ENCODE measurements at places on chromosomes 1 and 21.

GRCh38 chr1:247335882-247336281 is 4.2 kb upstream of the ZNF496 start:
- no peaks in the 10 kb centered on the region for H3K27me3 ChIP-seq
- H3K4me1 ChIP-seq = peaks cover 29% of the 10 kb centered on the region
- DNase-seq = no peak
- H3K27ac ChIP-seq = no peak overlapping the region

- DNase-seq = no peak
- no peak overlapping the region for H3K27ac ChIP-seq
- H3K4me3 ChIP-seq = no peak overlapping the region
- H3K27me3 ChIP-seq = no peaks in the 10 kb centered on the region
- peaks cover 6% of the 10 kb centered on the region for H3K4me1 ChIP-seq
These were observed 79.7 kb downstream of the PDE9A start for GRCh38 chr21:42733037-42733627.

- H3K27me3 ChIP-seq = peaks cover 22% of the 10 kb centered on the region
- no peaks in the 10 kb centered on the region for H3K4me1 ChIP-seq
- no peak overlapping the region for H3K27ac ChIP-seq
- no peaks in the 10 kb centered on the region for H3K36me3 ChIP-seq
- H3K4me3 ChIP-seq = no peak overlapping the region
- DNase-seq = no peak
These were observed 81.6 kb downstream of the PAX7 start for GRCh38 chr1:18712252-18712600.

GRCh38 chr1:29626726-29627125 is 390.4 kb downstream of the PTPRU start:
- no peak overlapping the region for H3K27ac ChIP-seq
- H3K36me3 ChIP-seq = no peaks in the 10 kb centered on the region
- no peaks in the 10 kb centered on the region for H3K27me3 ChIP-seq
- no peak overlapping the region for H3K4me3 ChIP-seq
- no peaks in the 10 kb centered on the region for H3K4me1 ChIP-seq
- no peak for DNase-seq

DNA sequence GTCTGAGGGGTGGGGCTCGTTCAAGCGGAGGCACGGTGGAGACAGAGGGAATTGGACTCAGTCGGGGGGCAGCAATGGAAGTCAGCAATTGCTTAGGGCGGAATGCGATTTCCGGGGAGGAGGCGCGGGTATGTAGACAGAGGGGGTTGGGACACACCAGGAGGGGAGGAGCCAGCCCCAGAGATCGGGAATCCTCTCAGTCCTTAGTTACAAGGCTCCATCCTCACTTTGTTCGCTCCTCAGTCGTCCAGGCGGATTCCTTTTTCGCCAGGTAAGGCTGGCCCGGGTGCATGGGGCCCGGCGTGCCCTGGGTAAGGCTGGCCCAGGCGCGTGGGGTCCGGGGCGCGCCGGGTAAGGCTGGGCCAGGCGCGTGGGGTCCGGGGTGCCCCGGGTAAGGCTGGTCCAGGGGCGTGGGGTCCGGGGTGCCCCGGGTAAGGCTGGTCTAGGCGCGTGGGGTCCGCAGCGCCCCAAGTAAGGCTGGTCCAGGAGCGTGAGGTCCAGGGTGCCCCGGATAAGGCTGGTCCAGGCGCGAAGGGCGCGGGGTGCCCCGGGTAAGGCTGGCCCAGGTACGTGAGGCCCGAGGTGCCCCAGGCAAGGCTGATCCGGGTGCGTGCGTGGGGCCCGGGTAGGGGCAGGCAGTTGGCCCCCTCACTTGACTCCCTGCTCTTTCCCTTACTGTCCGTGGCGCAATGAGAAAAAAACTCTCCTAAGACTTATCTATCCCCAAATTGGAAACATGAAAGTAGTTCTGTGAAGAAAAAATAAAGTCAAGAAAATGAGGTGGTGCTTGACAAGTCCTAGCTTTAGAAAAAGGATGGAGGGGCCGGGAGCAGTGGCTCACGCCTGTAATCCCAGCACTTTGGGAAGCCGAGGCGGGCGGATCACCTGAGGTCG is at the start of gene L1TD1:
Gene L1TD1, plus strand, starts transcription at position 199 of the 894 bp plus-strand sequence. CDS start 11,780 bp downstream, outside the sequence.
- no peaks in the 10 kb centered on the region for H3K36me3 ChIP-seq
- H3K27me3 ChIP-seq = no peaks in the 10 kb centered on the region
- no peaks in the 10 kb centered on the region for H3K4me1 ChIP-seq

DNA sequence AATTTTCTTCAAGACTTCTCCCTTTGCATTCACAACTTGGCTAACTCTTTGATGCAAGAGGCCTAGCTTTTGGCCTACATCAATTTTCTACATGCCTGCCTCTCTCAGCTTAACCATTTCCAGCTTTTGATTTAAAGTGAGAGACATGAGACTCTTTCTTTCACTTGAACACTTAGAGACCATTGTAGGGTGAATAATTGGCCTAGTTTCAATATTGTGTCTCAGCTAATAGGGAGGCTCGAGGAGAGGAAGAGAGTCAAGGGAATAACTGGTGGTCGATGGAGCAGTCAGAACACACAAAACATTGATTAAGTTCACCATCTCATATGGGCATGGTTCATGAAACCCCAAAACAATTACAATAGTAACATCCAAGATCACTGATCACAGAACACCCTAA is 225.5 kb downstream of the TPR start:
- no peaks in the 10 kb centered on the region for H3K36me3 ChIP-seq
- no peaks in the 10 kb centered on the region for H3K27me3 ChIP-seq
- no peak overlapping the region for H3K27ac ChIP-seq
- no peak for DNase-seq
- H3K4me3 ChIP-seq = no peak overlapping the region
- no peaks in the 10 kb centered on the region for H3K4me1 ChIP-seq

- H3K36me3 ChIP-seq = peaks cover 8% of the 10 kb centered on the region
- H3K27me3 ChIP-seq = no peaks in the 10 kb centered on the region
- H3K27ac ChIP-seq = peak within 1 kb of the TSS; percentile 32
- no peak for DNase-seq
These were observed at the start of gene TMEM82 for GRCh38 chr1:15742339-15742801. Gene TMEM82 (plus strand): TSS chr1:15742499. CDS start chr1:15742560, 61 bp downstream.

DNA sequence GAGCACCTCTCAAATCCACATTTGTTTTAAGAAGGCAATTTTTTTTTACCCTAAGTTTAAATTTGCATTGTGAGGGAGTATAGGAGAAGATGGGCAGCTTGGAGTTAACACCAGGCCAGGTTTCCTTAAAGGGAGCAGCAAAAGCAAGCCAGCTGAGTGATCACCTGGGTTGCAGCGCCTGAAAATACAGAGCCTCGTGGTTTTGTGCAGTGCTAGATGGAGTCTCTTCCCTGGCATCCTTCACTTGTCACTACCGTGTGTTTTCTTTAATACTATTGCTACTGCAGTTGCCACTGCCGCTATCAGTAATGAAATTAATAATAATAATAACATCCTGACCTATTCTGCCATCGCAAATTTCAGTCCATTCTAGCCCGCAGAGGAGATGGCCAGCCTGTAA is 35.2 kb upstream of the VAV3 start:
- no peak overlapping the region for H3K27ac ChIP-seq
- no peaks in the 10 kb centered on the region for H3K36me3 ChIP-seq
- DNase-seq = no peak
- no peaks in the 10 kb centered on the region for H3K4me1 ChIP-seq
- H3K4me3 ChIP-seq = no peak overlapping the region

- no peak for DNase-seq
- no peak overlapping the region for H3K4me3 ChIP-seq
- no peaks in the 10 kb centered on the region for H3K36me3 ChIP-seq
- H3K27ac ChIP-seq = no peak overlapping the region
These were observed 109.4 kb downstream of the TLR5 start for GRCh38 chr1:223033658-223034057.

DNA sequence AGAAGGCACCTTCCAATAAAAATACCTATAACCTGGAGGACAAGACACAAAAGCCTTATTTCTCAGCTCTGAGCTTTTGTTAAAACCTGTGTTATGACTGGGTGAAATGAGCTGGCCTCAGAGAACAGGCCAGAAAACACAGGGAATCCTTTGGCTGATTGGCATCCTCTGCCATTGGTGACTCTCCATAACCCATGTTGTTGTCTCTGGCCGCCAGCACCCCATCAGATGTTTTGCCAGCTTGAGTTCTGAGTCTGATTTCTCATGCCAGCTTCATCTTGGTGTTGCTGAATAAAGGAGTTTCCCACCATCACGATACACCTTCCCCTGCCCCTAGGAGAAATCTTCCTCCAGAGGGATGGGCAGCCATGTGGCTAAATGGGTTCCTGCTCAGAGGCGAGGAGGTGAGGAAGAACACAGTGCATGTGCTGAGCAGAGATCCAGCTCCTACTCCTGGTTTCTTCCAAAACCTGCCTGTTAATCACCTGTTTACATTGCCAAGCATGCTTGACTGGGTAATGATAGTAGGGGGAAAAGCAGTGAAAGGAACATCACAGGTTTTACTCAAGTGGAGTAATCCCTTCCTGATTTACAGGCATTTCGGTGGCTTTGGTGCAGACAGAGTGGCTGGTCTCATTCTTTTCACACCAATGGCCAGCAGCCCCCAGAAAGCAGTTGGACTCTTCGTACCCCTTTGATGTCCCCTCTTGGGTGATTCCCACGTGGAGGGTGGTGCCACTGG is 109.8 kb downstream of the ROR1 start:
- no peaks in the 10 kb centered on the region for H3K36me3 ChIP-seq
- DNase-seq = no peak
- H3K27me3 ChIP-seq = no peaks in the 10 kb centered on the region
- H3K4me3 ChIP-seq = no peak overlapping the region

GRCh38 chr1:47803815-47804501 is 193.2 kb downstream of the TRABD2B start:
- no peaks in the 10 kb centered on the region for H3K4me1 ChIP-seq
- H3K27ac ChIP-seq = no peak overlapping the region
- no peak for DNase-seq
- H3K36me3 ChIP-seq = no peaks in the 10 kb centered on the region

GRCh38 chr1:216960716-216961115 is 237.5 kb upstream of the ESRRG start:
- no peaks in the 10 kb centered on the region for H3K36me3 ChIP-seq
- no peaks in the 10 kb centered on the region for H3K4me1 ChIP-seq

DNA sequence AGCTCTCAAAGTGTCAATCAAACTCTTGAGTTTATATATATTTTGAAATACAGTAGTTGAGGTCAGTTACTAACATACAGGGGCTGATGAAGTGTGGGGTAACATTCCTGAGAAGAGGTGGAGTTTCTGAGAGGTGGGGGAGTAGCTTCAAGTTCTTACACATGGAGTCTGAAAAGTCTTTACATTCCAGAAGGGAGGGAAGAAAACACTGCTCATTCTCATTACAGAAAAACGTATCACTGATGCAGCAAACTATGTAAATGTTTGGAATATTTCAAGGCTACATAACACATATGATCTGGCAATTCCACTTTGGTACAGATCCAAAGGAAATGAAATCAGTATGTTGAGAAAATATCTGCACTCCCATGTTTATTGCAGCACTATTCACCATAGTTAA is 1065.8 kb upstream of the B3GALT2 start:
- no peak overlapping the region for H3K27ac ChIP-seq
- no peaks in the 10 kb centered on the region for H3K27me3 ChIP-seq
- no peaks in the 10 kb centered on the region for H3K36me3 ChIP-seq
- DNase-seq = no peak
- no peak overlapping the region for H3K4me3 ChIP-seq

- H3K27me3 ChIP-seq = no peaks in the 10 kb centered on the region
- H3K27ac ChIP-seq = peak overlapping the region; percentile 88
- H3K4me3 ChIP-seq = no peak overlapping the region
- H3K4me1 ChIP-seq = peaks cover 64% of the 10 kb centered on the region
- DNase-seq = no peak
These were observed 40.0 kb upstream of the DHCR24 start for GRCh38 chr1:54926970-54927369.

DNA sequence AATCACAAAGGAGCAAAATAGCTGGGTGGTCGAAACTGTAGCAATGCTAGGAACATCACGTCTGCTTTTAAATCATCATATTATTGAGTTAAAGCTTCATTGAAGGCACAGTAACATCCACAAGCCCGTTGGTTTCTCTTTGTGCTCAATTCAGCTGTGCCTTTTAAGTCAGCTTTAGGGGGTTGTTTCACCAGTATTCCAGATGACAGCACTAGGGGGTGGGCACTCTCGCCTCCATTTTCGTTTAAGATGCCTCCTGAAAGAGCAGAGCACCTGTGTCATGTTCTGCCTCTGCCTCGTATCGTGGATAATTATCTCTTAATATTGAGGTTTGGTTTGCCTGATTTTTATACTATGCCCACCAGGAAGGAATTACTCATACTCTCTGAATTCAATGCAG is 139.8 kb upstream of the PTBP2 start:
- no peaks in the 10 kb centered on the region for H3K36me3 ChIP-seq

DNA sequence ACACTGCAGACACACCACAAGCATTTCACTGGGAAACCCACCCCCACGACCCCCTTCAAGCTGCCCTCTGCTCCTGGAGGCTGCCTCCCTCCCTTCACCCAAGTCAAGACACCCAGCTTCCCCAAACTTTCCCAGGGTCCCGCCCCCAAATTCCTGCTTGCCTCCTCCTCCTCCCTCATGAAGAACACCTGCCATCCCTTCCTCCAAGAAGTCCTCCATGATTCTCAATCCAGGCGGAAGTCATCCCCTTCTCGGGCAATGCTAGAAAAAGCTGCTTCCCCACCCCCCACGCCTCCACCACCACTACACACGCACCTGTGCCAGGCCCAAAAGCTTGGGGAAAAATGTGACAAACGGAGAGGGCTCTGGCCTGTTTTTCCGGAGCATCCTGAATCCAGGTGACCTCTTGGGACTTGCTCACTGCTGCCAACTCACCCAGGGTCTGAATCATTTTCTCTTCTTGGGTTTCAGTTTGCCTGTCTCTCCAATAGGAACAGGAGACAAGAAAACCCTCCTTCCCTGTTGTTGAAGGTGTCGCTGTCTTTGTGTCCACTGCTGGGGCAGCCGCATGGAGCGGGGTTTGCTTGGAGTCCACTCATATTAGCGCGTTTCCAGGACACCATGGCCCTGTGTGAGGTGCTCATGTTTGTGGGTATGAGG is 101.0 kb upstream of the CASZ1 start:
- no peaks in the 10 kb centered on the region for H3K36me3 ChIP-seq
- H3K27me3 ChIP-seq = no peaks in the 10 kb centered on the region
- H3K4me3 ChIP-seq = no peak overlapping the region
- H3K27ac ChIP-seq = no peak overlapping the region
- DNase-seq = peak; percentile 21

GRCh38 chr1:39632682-39633417 is 6.6 kb downstream of the HEYL start:
- H3K36me3 ChIP-seq = peaks cover 23% of the 10 kb centered on the region
- peak; percentile 76 for DNase-seq
- H3K4me3 ChIP-seq = peak overlapping the region; percentile 46

All from psoas muscle (tissue), 8 donors.